ENCODE measurements at places on chromosomes 7 and 10. TPM values are rescaled to one million over a fixed set of nuclear protein-coding genes. Genes with fewer than 3 reads are reported as not detected.

The MYPN gene
- 0.12 TPM for total RNA-seq

The ADCYAP1R1 gene
- 0.69 TPM for total RNA-seq

The KLF14 gene
- total RNA-seq, result not detected

The DRGX gene
- total RNA-seq, result not detected

The CCDC3 gene
- total RNA-seq, result 0.81 TPM

The C10orf95 gene
- total RNA-seq, result not detected

The HOXA13 gene
- not detected for total RNA-seq

The TMEM213 gene
- total RNA-seq, result not detected

The CDH23 gene
- total RNA-seq, result 0.31 TPM

The AGAP3 gene
- 23.6 TPM for total RNA-seq

The EPO gene
- not detected for total RNA-seq

The C10orf53 gene
- not detected for total RNA-seq

The PRTFDC1 gene
- 11.1 TPM for total RNA-seq

The MAGI2 gene
- 2.3 TPM for total RNA-seq

The AUTS2 gene
- 3.3 TPM for total RNA-seq

The CYP3A4 gene
- total RNA-seq, result not detected

The EIF5AL1 gene
- 0.49 TPM for total RNA-seq

The ABCC2 gene
- total RNA-seq, result 1.8 TPM

The TMEM254 gene
- total RNA-seq, result 13.1 TPM

Measured in cardiac ventricle fibroblast (primary cell).